ENCODE measurements at places on chromosomes 11 and 22.

DNA sequence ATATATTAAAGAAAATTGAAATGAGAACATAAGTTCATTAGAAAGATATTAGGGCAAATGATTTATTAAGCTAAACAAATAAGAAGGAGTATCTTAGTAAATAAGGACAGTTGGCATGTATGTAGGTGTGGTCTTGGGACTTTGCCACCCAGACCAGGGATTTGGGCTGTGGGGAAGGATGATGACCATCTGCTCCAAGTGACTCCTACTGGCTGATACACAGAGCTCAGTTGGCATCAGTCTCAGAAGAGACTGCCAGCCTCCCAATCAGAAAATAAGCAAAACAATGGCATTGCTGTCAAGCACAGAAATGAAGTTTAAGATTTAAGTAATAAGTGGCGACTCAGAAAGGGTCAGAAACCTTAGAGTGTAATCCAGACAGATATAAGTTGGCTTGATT, 49.5 kb downstream of the PAX6 start:
- H3K27ac ChIP-seq: no peak overlapping the region
- H3K36me3 ChIP-seq: no peaks in the 10 kb centered on the region
- H3K27me3 ChIP-seq: peaks cover 3% of the 10 kb centered on the region
- no peak for DNase-seq
- H3K4me3 ChIP-seq: no peak overlapping the region

DNA sequence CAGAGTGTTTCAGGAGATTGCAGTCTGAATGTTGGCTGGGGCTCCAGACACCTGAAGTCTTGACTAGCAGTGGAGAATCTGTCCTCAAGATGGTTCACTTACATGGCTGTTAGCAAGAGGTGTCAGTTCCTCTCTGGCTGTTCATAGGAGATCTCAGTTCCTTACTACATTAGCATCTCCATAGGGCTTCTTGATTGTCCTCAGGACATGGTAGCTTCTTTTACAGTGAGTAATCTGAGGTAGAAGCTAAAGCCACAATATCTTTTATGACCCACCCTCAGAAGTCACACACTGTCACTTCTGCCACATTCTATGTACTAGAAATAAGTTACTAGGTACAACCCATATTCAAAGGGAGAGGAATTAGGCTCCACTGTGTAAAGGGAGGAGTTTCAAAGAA, 10.5 kb upstream of the PATL1 start:
- H3K27ac ChIP-seq: no peak overlapping the region
- H3K27me3 ChIP-seq: peaks cover 5% of the 10 kb centered on the region
- no peak overlapping the region for H3K4me3 ChIP-seq
- no peaks in the 10 kb centered on the region for H3K36me3 ChIP-seq
- H3K4me1 ChIP-seq: no peaks in the 10 kb centered on the region

GRCh38 chr11:114162719-114163123, 103.2 kb downstream of the ZBTB16 start:
- H3K4me3 ChIP-seq: no peak overlapping the region
- peaks cover 3% of the 10 kb centered on the region for H3K36me3 ChIP-seq
- no peaks in the 10 kb centered on the region for H3K27me3 ChIP-seq
- DNase-seq: no peak

- no peaks in the 10 kb centered on the region for H3K4me1 ChIP-seq
- no peak overlapping the region for H3K4me3 ChIP-seq
- peaks cover 3% of the 10 kb centered on the region for H3K36me3 ChIP-seq
- H3K27ac ChIP-seq: no peak overlapping the region
- H3K27me3 ChIP-seq: no peaks in the 10 kb centered on the region
Measured at GRCh38 chr11:9803685-9804418, 140.0 kb downstream of the SWAP70 start.

GRCh38 chr11:62601122-62601371, 618 bp downstream of the MTA2 start:
- no peaks in the 10 kb centered on the region for H3K27me3 ChIP-seq
- peak overlapping the region; percentile 89 for H3K27ac ChIP-seq
- DNase-seq: no peak
- H3K4me1 ChIP-seq: peaks cover 57% of the 10 kb centered on the region
- H3K4me3 ChIP-seq: peak overlapping the region; percentile 95

GRCh38 chr11:80365076-80365725, 924.4 kb upstream of the TENM4 start:
- H3K4me3 ChIP-seq: no peak overlapping the region
- H3K36me3 ChIP-seq: no peaks in the 10 kb centered on the region
- no peak for DNase-seq
- H3K27ac ChIP-seq: no peak overlapping the region

- no peak overlapping the region for H3K4me3 ChIP-seq
- no peak for DNase-seq
- no peak overlapping the region for H3K27ac ChIP-seq
- no peaks in the 10 kb centered on the region for H3K36me3 ChIP-seq
Measured at GRCh38 chr11:4203603-4204360, 109.2 kb downstream of the RRM1 start.

DNA sequence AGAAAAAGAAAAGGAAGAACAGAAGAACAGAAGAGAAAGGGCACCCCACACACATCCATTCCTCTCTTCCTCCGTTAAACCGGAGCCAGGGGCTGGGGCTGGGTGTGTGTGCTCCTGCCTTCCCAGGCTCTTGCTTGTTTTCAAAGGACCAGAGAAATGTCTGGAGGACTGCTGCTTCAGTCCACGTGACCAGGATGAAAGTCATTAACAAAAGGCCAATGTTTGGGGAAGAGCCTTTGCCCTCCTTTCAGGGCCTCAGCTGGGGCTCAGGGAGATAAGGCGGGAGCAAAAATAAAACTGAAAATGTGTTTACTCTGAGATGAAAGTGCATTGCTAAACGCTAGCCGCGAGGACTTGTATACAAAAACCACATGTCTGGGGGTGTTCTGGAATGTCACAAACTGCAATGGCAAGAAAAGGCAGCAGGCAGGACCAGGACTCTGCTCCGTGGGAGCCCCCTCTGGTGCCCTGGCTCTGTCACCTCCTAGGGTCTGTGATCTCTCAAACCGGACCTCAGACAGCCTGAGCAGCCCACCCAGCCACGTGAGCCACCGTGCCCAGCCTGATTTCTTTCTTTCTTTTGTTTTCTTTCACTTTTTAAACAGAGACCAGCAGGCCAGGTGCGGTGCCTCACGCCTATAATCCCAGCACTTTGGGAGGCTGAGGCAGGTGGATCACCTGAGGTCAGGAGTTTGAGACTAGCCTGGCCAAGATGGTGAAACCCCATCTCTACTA, 31.6 kb upstream of the MYH9 start:
- no peaks in the 10 kb centered on the region for H3K27me3 ChIP-seq
- peak overlapping the region; percentile 59 for H3K4me3 ChIP-seq
- peak overlapping the region; percentile 48 for H3K27ac ChIP-seq
- H3K4me1 ChIP-seq: peaks cover 13% of the 10 kb centered on the region
- H3K36me3 ChIP-seq: no peaks in the 10 kb centered on the region
- DNase-seq: no peak

DNA sequence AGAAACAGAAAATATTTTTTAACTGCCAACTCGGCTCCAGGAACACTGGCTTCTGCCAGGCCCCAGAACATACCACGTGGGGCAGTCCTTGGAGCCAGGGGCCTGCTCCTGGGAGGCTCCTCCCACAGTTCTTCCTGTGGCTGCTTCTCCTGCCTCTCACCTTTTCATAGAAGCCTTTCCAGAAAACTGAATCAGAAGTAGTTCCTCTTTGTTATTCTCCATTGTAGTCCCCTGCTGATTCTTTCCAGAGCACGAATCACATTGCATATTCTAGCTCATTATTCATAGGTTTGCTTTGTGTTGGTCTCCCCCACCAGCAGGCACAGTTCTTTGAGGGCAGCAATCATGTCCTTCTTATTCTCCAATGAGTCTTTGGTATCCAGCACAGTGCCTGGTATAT, 106.0 kb downstream of the EFCAB6 start:
- H3K4me1 ChIP-seq: no peaks in the 10 kb centered on the region
- H3K4me3 ChIP-seq: no peak overlapping the region
- H3K27me3 ChIP-seq: peaks cover 6% of the 10 kb centered on the region
- peaks cover 3% of the 10 kb centered on the region for H3K36me3 ChIP-seq
- H3K27ac ChIP-seq: no peak overlapping the region

GRCh38 chr11:102499151-102499550, 31.4 kb downstream of the MMP7 start:
- H3K36me3 ChIP-seq: no peaks in the 10 kb centered on the region
- DNase-seq: no peak
- no peak overlapping the region for H3K27ac ChIP-seq

DNA sequence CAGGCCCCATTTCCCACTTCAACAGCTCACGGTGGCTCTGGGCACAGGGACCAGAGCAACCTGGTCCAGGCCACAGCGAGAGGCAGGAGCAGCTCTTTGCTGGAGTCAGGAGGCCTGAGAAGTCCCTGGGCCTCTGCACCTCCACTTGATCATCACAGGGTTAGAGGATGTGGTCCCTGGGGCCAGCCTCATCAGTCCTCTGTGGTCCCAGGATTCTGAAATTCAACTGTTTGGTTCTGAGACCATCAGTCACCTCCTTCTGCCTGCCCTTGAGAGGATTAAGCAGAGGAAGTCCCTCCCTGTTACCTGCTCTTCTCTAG, 24.9 kb upstream of the CBX7 start:
- peaks cover 3% of the 10 kb centered on the region for H3K27me3 ChIP-seq
- H3K4me1 ChIP-seq: peaks cover 29% of the 10 kb centered on the region
- no peak for DNase-seq
- peak overlapping the region; percentile 55 for H3K27ac ChIP-seq
- H3K36me3 ChIP-seq: no peaks in the 10 kb centered on the region

GRCh38 chr22:48474881-48475280, 1352.8 kb downstream of the BRD1 start:
- H3K4me3 ChIP-seq: no peak overlapping the region
- no peaks in the 10 kb centered on the region for H3K36me3 ChIP-seq
- no peaks in the 10 kb centered on the region for H3K4me1 ChIP-seq
- no peak overlapping the region for H3K27ac ChIP-seq
- DNase-seq: no peak

GRCh38 chr11:93160808-93161207, 37.0 kb downstream of the SLC36A4 start:
- H3K27me3 ChIP-seq: no peaks in the 10 kb centered on the region
- H3K27ac ChIP-seq: no peak overlapping the region
- H3K4me1 ChIP-seq: no peaks in the 10 kb centered on the region
- peaks cover 12% of the 10 kb centered on the region for H3K36me3 ChIP-seq
- no peak overlapping the region for H3K4me3 ChIP-seq
- DNase-seq: no peak

DNA sequence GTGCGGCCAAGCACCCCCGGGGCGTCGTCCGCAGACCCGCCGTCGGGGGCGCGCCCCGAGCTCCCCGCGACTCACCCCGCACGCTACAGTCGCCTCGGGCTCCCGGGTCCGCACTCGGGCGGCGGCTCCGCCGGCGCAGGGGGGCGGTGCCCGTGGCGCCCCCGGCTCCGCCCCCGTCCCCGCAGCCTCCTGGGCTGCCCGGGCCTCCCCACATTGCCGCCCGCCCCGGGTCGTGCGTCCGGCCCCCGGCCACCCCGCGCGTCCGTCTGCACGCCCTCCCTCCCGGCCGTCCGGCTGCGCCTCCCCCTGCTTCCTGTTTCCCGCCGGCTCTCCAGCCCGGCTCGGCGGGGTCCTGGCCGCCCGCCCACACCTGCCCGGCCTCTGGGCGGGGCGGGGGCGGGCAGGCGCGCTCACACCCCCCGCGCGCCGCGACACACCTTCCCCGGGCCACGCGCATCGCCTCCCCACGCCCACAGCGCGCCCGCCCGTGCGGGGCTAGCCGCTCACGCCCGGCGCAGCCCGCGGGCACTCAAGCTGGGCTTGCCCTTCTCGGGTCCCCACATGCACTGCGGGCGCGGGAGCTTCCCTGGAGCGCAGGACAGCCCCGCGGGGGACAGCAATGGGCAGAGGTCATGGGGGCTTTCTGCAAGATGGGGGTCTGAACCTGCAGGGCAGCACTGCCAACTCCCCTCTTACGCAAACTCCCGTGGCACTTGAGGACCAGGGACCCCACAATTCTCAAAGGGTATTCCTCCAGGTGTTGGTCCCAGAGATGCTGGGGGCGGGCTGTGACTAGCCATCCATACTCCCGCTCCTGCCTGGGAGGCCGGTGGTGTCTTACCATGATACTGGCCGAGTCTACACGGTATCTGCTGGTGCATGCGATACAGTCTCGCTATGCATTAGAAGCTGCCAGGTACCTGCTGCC, at the start of gene CARD10:
CARD10 (minus strand) TSS at position 148 of the 928 bp plus-strand sequence. CDS start 215 bp downstream, outside the sequence.
- H3K27me3 ChIP-seq: peaks cover 69% of the 10 kb centered on the region
- DNase-seq: no peak
- H3K27ac ChIP-seq: no peak within 1 kb of the TSS
- H3K4me3 ChIP-seq: peak within 1 kb of the TSS; percentile 67
- H3K36me3 ChIP-seq: no peaks in the 10 kb centered on the region

DNA sequence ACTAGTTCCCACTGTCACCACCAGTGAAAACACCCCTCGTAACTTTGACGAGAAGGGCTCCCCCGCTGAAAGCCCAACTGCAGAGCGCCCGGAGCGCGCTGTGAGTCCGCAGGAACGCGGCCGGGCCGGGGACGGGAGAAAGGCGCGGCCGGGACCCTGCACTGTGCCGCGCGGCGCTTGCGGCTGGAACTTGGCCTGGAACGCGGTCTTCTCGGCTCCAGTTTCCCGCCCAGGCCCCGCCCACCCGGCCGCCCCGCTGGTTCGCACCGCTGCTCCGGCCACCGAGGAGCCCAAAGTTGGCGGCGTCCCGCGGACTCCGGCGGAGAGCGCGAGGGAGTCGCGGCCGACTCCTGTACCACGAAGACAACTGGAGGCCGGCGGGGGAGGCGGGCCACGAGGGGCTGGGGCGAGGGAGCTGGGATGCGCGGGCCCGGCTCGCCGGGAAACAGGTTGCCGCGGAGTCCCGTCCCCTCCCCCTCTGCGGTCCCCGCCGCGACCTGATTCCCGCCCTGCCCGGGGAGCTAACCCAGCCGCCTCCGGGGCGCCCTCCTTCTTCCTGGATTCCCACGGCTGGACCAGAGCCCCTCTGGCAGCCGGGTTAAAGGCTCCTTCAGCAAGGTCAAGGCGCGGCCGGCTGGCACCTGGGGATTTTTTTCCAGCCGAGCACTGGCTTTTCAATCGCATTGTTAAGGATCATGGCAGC, 3.4 kb downstream of the TENM4 start:
- peaks cover 69% of the 10 kb centered on the region for H3K27me3 ChIP-seq
- no peak overlapping the region for H3K4me3 ChIP-seq
- no peak overlapping the region for H3K27ac ChIP-seq
- peaks cover 7% of the 10 kb centered on the region for H3K4me1 ChIP-seq
- H3K36me3 ChIP-seq: no peaks in the 10 kb centered on the region

GRCh38 chr11:31768749-31769640, 42.1 kb downstream of the PAX6 start:
- H3K27me3 ChIP-seq: no peaks in the 10 kb centered on the region
- H3K27ac ChIP-seq: no peak overlapping the region
- H3K4me3 ChIP-seq: no peak overlapping the region
- DNase-seq: no peak
- no peaks in the 10 kb centered on the region for H3K4me1 ChIP-seq
